Left ventricle myocardium superior (tissue), 1 donor: ENCODE measurements at places on chromosomes 2 and 18. TPM values are rescaled to one million over a fixed set of nuclear protein-coding genes. Genes with fewer than 3 reads are reported as not detected.

Gene KLHL41
- total RNA-seq, result 168 TPM

Gene SPP2
- not detected for total RNA-seq

Gene LRATD1
- 1.7 TPM for total RNA-seq

Gene KCNG3
- total RNA-seq, result not detected

Gene FAM161A
- total RNA-seq, result 0.89 TPM

Gene KIF1A
- 1.6 TPM for total RNA-seq

Gene AGBL5
- 9.4 TPM for total RNA-seq

GRCh38 chr2:148794558-148794957, 80.5 kb upstream of the KIF5C start:
- DNase-seq, result no peak

DNA sequence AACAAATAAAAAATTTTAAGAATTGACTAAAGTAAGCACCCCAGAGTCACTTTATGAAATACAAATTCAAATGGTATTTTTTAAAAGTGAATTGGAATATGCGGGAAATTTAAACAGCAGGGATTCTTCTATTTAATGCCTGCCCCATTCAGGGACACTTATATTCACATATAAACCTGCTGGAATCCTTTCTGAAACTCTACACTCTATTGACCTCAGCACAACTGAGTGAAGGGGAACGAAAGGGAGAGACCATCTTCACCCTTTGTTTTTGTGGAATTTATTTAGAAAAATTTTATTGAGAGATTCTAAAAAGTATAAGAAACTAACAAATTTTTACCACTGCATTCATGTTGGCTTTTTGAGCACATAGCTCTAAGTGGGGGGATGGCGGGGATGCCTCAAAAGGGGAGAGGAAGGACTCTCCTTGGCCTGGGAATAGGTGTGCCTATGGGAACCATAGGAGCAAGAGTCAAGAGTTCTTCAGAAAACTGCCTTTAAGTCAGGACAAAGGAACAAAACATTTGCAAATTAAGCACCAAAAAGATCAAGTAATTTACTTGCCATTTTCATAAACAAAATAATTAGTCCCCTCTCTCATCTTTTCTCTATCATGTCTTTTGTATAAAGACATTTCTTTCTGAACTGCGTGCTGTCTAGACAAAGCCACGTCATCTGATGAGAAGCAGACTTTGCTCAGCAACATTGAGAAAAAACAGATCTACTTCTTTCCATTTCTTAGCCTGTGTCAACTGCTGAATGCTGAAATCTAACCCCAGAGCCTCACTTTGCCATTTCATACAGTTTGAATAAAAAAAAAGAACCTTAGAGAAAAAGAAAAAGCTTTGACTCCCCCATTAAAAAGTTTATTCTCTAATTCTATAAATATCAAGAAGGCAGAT, 21.6 kb upstream of the FLACC1 start:
- DNase-seq, result no peak

DNA sequence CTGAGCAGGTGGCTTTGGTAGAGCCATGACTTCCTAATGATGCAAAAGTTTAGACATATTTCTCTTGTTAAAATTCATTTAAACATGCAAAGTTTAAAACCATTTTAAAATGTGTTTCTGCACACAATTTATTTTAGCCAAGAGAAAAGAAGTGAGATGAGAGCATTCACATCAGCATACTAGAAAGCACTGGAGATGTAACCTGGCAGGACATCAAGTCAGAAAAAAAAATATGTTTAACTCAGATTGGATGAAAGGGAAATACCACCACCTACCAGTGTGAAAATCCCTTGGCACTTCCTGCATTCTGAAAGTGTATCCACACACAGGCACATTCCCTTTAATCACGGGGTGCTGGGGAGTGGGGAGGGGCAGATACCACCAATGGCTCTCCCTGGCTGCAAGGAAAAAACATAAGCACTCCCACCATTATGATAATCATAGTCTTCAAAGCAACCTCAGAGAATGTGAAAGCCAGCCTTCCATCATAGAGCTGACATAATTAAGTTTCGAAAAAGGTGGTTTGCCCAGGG, 25.0 kb downstream of the DNER start:
- no peak for DNase-seq

DNA sequence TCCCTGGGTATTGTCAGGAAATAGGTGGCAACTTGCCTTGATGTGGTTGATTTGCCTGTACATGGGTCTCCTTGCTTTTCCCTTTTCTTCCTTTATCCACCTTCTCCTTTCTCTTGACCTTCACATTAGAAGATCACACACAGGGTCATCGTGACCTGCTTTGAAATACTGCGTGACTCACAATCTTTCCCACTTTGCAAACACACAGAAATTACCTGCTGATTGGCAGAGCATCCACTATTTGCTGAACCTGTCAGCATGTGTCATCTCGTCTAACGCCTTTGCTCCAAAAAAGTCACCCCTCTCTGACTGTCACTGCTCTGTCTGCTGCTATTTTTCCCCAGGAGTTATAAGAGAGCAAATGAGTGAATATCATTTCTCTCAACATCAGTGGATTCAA, 60.8 kb downstream of the MYO3B start:
- DNase-seq, result no peak

GRCh38 chr2:239144713-239144999, 256.2 kb downstream of the HDAC4 start:
- no peak for DNase-seq

GRCh38 chr2:241660593-241661213, 23.2 kb downstream of the ATG4B start:
- no peak for DNase-seq

DNA sequence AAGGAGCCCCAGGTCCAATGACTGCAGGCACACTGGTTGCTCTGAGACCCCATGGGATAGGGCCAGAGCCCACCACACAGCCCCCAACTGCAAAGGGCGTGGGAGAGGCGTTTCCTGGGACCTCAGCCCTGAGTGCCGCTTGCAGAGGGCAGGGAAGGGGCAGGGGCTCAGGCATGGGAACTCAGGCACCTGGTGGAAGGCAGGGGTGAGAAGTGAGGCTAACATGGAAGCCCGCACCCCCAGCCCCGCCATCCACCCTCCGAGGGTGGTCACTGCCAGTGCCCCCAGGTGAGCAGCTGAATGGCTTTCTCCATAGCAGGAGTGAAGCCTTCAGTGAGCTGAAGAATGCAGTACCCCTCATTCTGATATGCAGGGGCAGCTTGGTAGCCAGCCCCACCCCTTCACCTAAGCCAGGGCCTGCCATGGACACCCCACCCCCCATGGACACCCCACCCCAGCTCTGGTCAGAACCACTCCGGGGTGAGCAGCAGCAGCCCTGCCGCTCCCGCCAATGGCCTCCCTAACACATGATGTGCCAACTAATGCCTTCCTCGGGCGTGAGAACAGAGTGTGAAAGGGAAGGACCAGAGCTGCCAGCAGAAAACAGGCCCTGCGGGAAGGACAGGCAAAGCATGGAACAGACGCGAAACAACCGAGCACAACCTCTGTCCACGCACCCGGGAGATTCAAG, 6.6 kb downstream of the KIF1A start:
- peak; percentile 11 for DNase-seq

GRCh38 chr2:224151161-224151560, 112.1 kb upstream of the SERPINE2 start:
- DNase-seq, result no peak

DNA sequence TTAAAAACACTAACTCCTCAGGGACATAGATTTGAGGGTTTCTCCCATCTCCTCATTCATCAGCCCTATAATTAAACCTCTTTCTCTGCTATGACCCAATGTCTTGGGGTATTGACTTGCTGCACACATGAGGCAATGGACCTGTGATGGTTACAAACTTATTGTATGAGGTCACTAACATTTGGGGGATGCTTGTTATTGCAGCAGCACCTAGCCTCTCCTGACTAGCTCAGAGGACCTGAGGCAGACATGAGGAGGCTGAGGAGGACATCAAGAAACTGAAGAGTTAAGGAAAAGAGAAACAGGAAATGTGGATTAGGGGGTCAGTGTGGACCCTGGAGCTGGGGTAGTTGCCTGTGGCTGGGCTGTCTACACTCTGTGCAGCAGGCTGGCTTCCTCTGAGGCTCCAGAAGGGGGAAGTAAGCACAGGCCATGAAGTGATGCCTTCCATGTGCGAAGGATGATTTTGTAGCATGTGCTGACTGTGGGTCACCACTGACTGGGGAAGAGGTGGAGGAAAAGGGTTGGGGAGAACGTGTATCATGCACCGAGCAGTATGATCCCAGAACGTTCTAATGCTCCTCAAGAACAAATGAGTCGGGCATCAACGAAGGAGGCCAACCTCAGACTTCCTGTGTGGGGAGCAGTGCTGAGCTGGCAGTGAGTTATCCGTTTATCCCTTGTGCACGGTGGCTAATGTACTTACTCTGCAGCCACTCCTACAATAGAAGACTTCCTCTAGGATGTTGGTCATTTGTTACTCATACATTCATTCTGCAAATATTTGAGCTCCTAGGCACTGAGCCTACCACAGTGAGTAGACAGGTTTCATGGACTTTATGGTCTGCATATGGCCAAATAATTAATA, 42.1 kb upstream of the RFX8 start:
- DNase-seq, result no peak
